ENCODE measurements at places on chromosomes 4 and X.

DNA sequence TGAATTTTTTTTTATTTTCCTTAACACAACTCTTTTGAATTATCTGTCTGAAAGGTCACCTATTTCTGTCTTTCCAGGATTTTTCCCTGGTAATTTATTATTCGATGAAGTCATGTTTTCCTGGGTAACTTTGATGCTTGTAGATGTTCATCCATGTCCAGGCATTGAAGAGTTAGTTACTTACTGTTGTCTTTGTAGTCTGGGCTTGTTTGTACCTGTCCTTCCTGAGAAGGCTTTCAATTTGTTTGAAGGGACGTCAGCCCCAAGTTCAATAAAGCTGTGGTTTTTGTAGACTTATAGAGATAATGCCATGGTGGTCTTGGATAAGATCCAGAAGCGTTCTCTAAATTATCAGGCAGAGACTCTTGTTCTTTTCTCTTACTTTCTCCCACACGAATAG is 252.4 kb upstream of the ARHGAP24 start:
- DNase-seq = no peak

- no peak for DNase-seq
Observed at GRCh38 chrX:100264200-100264599, 145.9 kb downstream of the PCDH19 start.

DNA sequence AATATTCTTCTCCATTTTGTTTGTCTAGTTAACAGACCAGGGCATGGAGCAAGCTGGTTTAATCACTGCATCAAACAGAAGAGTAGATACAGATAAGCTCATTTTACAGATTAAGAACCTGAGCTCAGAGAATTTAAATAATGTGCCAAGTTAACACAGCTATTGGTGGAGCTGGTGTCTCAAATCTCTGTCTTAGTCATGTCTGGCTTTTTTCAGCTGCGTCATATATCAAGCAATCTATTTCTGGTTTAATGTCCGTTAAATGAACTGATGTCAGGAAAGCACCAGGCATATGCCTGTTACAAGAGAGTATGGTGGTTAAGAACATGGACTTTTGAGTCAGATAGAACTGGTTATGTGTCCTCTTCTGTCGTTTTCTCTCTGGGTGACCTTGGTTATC is 79.8 kb upstream of the ADGRA3 start:
- no peak for DNase-seq

DNA sequence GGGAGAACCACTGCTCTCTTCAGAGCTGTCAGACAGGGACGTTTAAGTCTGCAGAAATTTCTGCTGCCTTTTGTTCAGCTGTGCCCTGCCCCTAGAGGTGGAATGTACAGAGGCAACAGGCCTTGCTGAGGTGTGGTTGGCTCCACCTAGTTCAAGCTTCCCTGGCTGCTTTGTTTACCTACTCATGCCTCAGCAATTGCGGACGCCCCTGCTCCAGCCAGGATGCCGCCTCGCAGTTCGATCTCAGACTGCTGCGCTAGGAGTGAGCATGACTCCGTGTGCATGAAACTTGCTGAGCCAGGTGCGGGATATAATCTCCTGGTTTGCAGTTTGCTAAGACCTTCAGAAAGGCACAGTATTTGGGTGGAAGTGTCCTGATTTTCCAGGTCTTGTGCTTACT is 70.9 kb downstream of the MAGEB5 start:
- DNase-seq = no peak

DNA sequence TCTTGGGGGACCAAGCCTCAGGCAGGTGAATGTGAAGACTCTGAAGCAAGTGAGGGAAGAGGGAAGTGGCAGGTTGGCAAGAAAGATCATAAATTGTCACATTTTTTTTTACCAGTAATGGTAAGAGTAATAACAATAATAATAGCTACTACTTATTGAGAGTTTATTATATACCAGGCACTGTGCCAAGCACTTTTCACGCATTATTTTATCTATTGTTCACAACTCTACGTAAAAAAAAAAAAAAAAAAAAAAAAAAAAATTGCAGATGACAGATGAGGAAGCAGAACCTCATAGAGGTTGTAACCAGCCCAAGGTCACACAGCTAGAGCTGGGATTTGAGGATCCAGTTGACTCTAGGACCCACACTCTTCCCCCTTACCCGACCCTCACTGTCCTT is 40.9 kb downstream of the TSC22D3 start:
- no peak for DNase-seq

DNA sequence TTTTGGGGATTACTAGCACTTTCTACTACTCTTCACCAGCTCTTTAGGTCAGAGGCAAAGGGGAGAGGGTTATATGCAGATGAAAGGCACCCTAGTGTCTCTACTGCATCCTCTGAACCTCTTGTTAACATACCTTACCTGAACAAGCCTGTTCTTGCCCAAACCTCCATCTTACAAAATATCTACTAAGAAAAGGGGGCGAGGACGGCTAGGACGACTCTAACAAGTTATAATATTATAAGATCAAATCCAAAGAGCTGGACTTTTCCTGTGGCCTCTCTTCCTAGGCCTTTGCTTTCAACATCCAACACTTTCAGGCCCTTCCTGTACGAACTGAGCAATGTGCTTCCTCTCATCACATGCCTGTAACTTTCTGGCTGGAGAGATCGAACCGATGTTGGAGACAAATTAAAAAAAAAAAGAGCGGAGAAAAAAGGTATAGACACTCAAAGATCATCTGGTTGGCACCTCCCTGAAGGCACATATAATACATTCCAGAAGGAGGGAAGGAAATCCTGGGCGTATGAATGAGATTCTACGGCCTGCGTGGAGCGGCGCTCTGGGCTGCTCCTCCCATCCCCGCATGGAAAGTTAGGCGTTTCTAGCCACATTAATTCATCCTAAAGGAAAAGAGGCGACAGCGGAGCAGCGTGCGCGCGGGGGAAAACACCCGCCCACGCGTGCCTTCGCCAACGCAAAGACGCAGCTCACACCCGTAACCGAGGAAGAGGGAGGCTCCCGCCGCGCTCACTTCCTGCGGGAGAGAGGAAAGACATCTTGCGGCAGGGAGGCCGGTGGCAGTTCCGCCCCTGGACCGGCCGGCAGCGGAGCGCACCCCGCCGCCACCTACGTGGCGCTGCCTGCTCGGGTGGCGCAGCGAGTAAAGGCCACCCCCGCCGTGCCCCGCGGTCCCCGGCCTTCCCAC is 808 bp downstream of the PRDM5 start:
- DNase-seq = peak; percentile 31

Measured in GM04504 (cell line).